ENCODE measurements at places on chromosomes 7 and 10.

GRCh38 chr7:44320141-44320540, 5.3 kb downstream of the CAMK2B start:
- DNase-seq: no peak

GRCh38 chr10:62885684-62886461, 69.7 kb upstream of the EGR2 start:
- no peak for DNase-seq

DNA sequence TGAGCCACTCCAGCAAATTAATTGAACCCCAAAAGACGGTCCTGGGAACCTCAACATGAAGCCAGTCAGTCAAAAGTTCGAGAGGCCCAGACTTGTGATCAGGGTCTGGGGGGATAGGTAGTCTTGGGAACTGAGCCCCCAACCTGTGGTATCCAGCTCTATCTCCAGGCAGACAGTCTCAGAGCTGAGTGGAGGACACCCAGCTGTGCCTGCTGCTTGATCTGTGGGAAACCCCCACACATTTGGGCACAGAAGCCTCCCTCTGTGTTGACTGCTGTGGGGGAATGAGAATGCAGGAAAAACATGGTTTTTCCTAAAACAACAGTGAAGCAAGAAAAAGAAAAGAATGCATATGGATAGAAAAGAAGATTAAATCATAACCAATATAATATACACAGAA, 16.3 kb upstream of the SNX8 start:
- no peak for DNase-seq

GRCh38 chr7:30090111-30090510, 44.7 kb upstream of the MTURN start:
- no peak for DNase-seq

DNA sequence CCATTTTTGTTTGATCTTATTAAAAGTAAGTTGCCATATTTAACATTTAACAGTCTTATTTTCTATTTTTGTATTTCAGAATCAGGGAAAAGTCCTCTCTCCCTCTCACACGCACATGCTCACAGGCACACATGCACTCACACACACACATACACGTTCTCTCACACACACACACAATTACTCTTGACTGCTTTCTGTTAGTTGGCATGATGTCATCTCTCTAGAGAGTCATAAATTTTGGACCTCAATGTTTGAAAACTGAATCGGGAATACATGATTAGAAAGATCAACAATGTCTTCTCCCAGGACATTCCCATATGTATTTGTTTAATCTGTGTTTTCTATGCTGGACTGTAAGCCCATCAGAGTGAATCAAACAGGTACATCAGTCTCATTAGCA, 165.7 kb upstream of the AHR start:
- no peak for DNase-seq

DNA sequence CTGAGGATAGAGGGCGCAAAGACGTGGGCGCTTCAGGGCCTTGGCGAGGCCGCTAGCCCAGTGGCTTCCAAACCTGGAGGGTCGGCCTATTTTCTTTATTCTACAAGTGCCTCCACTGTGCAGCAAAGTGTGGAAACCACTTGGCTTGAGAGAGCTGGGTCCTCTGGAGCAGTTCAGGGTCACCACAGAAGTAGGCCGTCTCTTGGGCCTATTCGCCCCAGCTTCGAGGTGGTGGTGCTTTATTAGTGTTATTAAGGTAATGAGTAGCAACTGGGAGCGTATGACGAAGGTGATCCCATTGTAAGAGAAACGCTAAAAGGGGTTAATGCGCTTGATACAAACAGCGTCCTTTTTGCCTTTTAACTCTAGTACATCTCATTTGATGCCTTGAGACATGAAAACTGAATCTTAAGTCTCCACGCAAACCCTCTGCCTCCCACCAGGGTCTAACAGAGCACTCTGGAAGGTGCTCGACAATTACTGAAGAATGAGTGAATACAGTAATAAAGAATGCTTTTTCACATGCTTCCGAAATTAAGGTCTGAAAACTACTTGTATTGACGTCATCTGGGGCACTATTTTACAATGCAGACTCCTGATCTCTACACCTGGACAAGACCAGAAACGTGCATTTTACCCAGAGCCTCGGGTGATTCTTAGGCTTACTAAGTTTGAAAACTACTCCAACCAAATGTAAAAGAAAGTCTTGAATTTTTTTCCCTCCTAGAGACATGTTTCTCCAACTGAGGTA, 647 bp upstream of the GSAP start:
- no peak for DNase-seq

DNA sequence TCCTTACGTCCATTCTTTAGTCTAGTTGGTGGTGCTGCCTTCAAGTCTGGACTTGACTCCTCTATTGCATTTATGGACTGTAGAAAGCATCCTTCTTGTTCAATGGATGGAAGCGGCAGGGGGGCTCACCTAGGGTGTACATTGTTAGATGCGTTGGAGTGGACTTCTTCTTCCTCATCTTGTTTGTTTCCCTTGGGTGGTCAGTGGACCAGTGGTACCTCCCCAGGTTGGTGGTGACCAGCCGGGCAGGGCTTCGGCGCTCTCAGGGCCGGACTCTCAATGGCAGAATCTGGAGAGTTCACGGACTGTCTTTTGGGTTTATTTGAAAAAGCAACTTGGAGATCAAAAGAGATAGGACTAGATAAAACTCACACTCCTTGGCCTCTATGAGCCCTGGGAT, 6.2 kb upstream of the BTBD16 start:
- no peak for DNase-seq

- no peak for DNase-seq
These were observed 72.1 kb upstream of the EGFR start for GRCh38 chr7:54946764-54947163.

DNA sequence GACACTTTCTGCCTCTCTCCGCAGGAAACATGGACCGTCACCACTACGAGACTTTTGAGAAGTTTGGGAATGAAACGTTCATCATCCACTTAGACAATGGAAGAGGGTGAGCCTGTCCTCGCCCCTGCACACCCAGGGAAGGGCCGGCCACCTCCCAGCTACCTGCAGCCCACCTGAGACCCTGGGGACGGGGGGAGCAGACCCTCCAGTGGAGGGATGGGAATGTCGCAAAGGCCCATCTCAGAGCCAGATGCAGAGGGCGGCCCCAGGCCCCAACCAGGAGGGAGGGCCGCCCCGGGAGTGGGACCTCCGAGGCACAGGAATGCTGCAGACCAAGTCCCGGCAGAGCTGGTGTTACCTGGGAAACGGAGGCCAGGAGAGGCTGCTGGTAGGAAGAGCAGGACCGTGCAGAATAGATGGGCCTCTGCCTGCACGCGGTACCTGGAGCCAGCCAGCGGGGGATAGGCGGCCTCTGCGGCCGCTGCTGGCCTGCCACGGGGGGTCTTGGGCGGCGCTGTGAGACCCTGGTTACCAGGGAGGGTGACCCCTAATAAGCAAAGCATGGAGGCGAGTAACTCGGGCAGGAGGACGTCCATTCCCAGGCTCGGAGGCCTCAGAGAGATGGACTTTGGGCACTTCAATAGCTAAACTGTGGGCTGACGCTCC, 32.9 kb upstream of the FOXL3 start:
- DNase-seq: no peak

DNA sequence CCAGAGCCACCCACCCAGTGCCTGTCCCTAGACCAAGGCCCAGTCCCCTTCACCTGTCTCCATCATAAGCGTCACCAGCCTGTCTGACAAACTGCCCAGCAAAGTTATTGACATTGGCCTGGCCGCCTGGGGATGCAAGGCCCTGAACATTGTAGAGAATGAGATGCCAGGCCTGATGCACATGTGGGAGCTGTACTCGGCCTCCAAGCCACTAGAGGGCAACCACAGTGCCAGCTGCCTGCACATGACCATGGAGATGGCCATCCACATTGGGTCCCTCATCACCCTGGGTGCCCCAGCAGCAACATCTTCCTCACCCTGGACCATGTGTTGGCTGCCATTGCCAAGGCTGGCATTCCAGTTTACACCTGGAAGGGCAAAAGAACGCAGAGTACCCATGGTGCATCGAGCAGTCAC, 63.7 kb upstream of the ANTXRL start:
- no peak for DNase-seq

DNA sequence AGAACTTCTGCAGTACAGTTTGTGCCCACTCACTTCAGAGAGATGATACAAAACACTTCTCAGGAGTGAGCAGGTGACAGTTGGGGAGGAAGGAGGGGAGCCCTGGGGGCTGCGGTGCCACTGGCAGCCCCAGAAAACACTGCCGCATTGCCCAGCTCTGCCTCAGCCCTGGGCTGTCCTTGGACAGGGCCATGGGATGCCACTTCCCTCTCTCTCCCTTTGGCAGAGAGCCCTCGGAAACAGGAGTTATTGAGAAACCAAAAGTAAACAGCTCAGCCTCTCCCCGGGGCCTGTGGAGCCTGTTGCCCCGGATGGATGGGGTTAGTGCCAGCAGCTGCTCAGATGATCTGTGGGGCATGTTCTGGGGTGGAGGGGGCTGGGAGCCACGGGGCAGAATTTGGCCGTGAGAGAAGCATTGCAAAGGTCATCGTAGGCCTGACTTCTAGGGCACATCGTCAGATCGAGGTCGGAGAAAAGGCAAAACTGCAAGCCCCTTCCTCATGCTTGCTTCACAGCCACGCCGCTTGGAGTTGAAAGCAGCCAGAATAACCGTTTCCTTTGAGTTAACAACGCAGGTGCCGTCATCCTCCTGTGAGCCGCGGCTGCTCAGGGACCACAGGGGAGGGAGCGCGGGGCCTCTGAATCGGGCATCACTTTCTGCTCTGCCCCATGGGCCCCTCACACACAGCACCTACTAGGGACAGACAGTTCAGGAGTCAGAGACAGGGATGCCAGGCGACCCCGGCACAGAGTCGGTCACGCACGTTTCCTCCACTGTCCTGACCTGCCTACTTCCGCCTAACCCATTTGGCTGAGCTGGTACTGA, 256.4 kb downstream of the CAMK1D start:
- peak; percentile 30 for DNase-seq

- DNase-seq: no peak
These were observed 65.7 kb upstream of the ASAH2 start for GRCh38 chr10:50316695-50317648.

DNA sequence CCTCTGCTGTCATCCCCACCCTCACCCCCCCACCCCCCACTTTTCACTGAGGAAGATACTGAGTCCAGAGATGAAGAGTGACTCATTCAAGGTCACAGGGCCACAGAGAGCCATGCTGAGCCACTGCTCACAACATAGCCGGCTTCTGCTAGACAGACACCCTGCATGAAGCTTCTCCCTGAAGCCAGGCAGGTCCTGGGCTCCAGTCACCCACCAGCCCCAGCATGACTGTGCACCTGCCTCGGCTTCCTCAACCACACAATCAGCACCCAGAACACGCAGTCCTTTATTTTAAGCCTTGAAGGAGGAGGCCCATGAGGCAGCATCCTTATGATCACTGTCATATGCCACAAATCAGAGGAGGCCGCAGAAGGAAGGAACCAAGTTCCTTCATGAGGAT, 19.2 kb upstream of the PRKAG2 start:
- no peak for DNase-seq

DNA sequence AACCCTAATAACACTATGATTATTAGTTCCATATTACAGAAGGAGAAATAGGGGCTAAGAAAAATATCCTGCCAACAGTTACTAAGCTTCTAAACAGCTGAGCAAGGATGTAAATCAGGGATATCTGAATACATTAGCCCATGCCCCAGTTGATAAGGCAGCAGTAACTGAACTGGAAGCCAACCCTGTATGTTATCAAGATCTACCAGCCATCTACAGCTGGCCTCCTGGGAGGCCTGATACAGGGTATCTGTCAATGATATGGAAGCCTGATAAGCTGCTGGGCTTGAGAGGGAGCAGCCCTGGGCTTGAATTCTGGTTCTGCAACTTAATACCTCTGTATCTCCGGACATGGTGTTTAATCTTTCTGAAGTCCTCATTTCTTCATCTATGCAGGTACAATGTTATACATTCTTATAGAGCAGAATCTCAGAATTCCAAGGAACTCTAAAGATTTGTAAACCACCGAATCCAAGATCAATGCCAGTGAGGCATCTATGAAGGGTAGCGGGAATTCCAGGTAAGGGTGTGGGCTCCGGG, 37.9 kb upstream of the AFAP1L2 start:
- no peak for DNase-seq

DNA sequence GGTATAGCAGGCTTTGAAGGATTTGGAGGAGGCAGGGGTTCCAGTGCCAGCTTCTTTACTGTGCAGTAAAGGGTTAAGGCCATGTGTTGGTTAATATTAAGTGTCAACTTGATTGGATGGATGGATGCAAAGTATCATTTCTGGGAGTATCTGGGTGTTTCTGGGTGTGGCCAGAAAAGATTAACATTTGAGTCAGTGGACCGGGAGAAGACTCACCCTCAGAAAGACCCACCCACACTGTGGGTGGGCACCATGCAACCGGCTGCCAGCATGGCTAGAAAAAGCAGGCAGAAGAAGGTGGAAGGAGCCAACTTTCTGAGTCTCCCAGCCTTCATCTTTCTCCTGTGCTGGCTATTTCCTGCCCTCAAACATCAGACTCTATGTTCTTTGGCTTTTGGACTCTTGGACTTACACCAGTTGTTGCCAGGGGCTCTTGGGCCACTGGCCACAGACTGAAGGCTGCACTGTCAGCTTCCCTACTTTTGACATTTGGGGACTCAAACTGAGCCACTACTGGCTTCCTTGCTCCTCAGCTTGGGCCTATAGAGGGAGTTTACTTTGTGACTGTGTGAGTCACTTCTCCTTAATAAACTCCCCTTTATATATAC, 6.8 kb upstream of the TRUB1 start:
- no peak for DNase-seq

DNA sequence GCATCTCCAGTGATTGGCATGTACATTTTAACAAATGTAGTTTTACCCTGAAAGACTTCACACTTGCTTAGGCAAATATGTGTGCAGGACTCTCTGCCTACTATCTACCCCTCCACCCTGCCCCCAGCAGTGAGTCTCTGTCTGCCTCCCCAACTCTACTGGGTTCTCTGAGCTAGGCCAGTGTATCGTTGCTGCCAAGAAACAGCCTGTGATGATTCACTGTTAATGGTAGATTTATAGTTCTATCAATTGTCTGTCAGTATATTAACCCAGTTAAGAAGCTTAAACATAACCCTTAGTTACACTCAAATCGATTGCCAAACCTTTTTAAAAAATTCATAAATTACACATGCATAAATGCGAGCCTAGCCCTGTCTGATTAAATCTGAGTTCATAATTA, 137.0 kb downstream of the SND1 start:
- no peak for DNase-seq

- no peak for DNase-seq
These were observed 152.5 kb upstream of the STK17A start for GRCh38 chr7:43430411-43430810.

- no peak for DNase-seq
These were observed 89.1 kb upstream of the SP4 start for GRCh38 chr7:21338728-21339164.

DNA sequence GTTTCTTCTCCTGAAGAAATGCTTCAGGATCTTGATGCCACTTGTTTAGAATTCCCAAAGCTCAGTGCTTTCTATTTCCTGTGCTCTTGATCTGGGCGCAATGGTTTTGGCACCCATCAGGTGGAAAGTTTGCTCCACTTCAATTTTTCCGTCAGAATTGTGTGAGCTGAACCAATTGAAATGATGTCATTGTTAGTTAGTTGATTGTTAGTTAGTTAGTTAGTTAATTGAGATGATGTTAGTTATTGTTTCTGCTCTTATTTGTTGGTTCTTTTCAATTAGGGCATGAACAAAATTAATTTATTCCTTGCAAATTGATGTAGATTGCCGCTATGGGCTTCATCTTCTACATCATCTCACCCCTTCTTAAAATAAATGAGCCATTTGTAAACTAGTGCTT, 252.6 kb downstream of the BAMBI start:
- no peak for DNase-seq

All from GM04503 (cell line).